RCC 7860 (cell line): ENCODE measurements at places on chromosomes 11 and 22.

DNA sequence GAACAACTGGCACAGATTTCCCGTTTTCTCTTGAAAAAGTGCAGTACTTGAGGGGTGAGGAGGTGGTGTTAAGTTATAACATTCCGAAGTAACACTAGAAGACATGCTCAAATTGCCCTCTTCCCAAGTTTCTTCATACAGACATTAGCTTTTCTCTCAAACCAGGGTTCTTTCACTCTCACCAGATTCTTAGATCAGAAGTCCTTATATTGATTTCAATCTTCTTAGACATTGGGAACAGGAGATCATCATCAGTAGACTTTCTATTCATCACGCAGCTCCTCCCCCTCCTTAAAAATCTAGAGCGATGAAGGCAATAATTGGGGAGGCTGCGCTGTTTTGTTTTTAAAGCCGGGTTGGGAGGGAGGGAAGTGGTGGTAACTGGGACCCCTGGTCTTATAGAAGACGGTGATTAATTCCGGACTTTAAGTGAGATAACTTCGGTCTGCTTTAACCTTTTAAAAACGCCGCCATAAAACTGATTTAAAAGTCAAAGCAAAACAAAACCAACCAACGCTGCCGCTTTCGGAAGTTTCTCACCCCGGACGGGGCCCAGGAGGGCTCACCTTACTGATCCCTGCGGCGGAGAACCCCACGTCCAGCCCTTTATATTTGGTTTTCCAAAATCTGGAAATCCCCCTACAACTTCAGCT is 665 bp downstream of the USP28 start:
- DNase-seq = no peak

DNA sequence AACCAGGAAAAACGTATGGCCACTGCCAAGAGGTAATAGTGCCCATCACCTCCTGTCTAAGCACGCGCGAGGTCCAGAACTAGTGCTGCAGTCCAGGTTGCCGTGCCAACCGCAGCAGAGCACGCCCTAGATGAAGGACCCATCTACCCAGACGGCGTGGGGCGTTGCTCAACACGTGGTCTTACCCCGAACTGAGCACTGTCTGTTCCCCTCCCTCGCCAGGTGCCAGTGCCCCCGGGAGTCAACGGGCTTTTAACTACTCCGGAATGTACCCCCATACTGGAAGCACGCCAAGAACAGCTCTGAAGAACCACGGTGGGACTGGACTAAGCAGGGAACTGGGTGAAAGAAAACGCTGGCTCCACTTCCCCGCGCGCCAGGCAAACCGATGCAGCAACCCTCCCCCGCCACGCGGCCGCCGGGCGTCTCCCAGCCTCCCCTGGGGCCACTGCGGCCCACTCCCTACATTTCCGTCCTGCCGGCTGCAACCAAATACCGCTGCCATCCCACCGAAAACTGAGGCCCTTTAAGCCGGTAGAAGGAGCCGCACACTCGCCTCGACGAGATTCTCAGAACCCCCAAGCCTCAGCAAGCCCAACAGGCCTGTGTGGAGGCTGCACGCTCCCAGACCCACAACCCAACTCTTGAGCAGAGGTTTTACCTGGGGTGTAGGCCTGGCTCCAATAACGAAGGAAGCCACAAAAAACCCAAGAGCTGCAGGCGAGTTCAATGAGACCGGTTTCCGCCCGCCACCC is at the start of gene HSPA8:
HSPA8 (minus strand) TSS at position 734 of the 755 bp plus-strand sequence. CDS start 812 bp downstream, outside the sequence.
- peak; percentile 45 for DNase-seq

GRCh38 chr11:85930879-85931366 is 75.7 kb downstream of the CCDC83 start:
- no peak for DNase-seq

DNA sequence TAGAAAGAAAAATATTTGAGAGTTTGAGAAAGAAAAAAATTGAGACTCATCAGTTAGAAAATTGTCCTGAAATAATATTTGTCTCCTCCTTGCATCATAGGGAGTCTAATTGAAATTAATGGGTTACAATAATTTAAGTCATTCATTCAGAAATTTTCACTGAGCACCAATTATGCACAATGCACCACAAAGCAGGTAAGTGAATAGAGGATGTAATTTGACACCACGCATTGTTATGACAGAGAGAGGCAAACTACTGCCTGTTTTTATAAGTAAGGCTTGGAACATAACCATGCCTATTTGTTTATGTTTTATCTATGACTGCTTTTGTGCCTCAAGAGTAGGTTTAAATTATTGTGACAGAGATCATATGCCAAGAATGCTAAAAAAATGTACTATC is 537.9 kb upstream of the FAT3 start:
- DNase-seq = no peak

GRCh38 chr11:126136507-126136906 is 73.8 kb upstream of the CDON start:
- no peak for DNase-seq

DNA sequence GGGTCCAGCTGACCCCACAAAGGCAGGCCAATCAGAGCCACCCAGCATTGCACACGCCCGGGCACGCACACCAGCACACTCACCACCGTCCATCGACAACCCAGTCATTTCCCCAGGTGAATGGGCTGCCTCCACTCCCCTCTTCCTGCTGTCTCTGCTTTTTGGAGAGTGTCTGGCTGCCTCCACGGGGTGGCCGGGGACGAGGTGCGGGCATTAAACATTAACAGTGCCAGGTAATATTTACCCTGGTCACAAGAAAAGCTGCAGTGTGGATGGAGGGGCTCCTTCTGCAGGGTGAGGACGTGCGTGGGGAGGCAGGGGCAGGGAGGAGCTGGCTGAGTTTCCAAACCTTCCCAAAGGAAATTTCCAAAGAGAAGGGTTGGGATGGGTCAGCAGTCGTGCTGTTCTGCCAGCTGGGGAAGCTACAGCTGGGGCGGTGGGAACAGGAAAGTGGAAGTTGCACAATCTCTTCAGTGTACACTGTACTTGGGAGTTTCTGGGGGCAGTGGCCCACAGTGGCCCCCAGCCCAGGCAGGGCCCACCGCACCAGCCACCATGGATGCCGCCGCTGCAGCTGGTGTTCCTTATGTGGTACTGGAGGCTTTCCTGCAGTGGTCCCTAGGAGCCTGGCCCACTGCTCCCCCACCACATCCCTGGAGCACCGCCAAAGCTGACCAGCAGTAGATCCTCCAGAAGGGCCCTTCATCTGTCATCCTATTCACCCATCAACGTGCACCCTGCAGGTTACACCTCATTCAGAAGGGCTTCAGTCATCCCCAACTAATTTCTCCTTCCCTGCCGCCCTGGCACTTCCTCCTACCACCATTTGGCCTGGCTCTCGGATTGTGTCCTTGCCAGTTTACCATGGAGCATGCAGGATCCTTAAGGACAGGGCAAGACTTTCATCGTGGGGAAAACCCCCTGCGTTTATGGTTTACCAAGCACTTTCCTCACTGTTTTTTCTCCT is at the start of gene FXYD2:
FXYD2 (minus strand) TSS at position 174 of the 967 bp plus-strand sequence; CDS start at position 108, 66 bp downstream.
- DNase-seq = no peak

- DNase-seq = no peak
Observed at GRCh38 chr11:64131683-64132190, 34.2 kb downstream of the MACROD1 start.

GRCh38 chr11:58525037-58525614 is 17.2 kb upstream of the OR5B21 start:
- DNase-seq = no peak

GRCh38 chr22:26377170-26377830 is 51.8 kb upstream of the ASPHD2 start:
- DNase-seq = no peak

DNA sequence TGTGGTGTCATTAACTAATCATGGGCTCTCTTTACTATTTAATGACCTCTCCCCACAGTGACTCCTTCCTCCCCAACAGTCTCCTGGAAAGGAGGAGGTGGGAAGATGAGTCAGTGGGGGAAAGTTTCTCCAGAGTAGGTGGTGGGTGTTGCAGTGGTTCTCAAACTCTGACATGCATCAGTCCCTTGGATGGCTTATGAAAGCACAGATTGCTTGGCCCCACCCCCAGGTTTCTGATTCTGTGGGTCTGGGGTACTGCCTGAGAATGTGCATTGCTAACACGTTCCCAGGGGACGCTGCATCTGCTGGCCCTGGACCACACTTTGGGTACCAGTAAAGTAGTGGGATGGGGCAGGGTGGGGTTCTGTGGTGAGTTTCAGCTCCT is 9.8 kb downstream of the CD82 start:
- DNase-seq = peak; percentile 70

DNA sequence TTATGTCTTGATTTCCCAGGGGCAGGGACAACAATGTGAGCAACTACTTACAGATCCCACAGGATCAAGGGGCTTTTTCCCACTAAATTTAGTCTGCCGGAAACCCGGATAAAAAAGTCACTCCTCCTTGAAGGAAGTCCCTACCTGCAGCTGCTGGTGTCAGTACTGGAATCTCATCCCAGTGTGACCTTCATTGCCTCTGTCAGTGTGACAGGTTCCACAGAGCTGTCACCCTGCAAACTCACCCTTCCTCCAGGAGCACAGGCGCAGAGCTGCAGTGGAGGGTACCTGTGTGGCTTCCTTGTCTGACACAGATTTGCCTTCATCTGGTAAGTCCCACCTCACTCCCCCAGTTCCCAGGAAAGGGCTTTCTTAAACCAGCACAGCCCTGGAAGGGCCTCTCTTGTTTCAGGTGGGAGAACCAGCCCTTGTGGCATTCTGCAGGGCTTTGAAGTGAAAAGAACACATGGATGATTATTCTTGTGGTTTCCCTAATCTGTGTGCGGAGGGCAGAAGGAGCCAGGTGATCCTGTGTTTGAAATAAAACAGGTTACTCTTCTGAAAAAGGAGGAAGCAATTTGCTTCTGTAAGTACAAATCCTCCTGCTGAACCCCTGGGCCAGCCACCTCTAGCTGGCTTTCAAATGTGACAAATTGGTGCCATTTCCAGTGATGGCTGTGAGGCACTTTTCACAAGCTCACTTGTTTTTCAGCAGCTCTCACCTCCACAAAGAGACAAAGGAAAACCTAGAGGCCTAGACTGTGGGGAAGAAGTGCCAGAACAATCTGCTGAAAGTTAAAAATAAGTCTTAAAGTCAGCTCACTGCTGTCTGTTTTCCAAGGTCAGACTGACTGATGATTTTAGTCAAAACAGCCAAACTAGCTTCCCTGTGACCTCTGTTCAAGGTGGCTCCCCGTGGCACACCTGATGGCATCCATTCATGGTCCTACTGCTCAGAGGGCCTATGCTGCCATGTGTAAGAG is 9.2 kb upstream of the PRSS23 start:
- no peak for DNase-seq

DNA sequence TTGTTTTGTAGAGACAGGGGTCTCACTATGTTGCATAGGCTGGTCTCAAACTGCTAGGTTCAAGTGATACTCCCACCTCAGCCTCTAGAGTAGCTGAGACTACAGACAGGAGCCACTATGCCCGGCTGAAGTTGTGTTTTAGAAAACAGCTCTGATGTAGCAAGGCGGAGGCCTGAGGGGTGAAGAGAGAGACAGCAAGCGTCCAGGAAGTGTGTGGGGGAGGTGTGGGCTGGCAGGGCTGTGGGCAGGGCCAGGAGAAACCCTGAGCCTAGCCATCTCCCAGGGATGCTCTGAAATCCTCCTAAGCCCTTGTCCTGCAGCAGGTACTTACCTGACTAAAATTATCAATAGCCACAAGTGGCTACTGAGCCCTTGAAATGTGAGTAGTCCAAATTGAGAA is 16.1 kb upstream of the RPS3 start:
- DNase-seq = no peak

DNA sequence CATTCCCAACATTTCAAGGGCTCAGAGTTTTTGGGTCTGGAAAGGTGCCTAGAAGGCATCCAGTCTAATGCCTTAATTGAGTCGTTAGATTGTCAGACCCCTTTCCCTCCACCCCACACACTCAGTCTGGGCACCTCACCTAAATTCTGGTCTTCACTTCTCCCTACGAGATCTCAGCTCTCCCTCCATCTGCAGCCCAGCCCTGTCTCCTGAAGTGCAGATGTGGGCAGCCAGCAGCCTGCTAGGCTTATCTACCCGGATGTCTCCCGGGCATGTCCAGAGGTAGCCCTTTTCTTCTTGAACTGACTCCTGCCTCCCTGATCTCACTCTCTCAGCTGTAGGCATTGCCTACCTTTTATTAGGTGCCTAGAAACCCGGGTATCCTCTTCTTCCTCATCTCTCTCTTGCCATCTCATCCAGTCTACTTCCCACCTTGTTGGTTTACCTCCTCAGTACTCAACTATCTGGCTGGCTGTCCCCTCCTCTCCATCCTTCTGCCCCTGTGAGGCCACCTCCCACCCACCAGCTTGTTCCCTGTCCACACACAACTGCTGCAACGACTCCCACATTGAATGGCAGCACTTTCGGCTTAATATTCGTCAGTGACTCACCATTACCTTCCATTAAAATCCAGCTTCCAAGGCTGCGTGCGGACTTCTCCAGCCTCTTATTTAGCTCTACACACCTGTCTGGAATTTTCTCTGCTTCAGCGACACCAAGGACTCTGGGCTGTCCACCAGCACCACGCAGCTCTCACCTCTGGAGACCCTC is 6.2 kb downstream of the SEPTIN3 start:
- no peak for DNase-seq

GRCh38 chr11:85945788-85946187 is 90.6 kb downstream of the CCDC83 start:
- DNase-seq = no peak

DNA sequence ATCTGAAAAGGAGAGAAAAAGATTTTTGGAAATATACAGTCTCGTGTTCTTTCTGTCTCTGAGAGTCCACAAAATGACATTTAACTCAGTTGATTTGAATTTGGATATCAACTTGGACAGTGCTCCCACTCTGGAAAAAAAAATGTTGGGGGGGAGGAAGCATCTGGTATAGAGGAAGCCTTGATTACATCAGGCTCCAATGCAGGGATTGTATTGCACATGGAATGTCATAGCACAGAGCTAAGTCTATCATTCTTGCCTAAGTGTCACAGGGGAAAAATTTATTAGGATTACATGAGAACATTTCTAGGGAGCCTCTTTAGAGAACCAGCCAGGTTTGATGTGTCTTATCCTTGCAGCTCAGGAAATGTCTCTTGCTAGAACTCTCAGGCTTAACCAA is 23.0 kb downstream of the MS4A6A start:
- DNase-seq = no peak

DNA sequence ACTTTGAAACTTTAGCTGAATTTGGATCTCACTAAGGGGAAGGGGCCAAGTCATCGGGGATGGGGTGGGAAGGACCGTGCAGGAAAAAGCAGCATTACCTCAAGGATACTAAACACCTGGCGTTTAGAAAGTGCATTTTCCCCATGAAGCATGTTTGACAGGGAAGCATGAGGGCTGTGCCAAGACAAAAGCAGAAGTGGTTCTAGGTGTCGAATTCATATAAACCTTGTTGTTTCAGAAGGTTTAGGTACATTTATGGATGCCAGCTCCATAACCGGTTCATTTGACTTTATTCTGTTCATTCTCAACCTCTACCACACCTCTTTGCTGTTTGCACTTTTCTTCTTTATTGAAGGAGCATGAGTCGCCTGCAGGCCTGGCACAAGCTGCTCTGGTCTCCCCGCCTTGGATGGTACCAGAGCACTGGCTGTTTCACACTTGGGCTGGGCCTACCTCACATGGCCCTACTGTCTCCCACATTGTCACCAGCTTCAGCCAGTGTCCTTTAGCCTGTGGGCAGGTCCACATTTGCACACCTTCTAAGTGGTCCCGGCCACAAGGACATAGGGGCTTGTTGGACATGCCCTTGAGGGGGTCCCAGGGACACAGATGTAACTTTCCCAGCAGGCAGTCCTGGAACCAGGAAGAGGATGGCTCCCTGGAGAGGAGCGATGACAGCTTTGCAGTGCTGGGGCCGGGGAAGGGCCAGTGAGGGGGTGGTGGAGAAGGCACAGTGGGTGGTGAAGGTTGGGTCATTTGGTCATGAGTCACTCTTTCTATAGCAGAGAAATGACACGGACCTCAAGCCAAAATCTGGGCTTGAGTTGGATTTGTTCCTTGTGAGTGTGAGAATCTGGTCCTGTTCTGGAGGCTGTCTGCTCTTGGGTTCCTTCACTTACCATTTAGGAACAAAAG is 3.2 kb upstream of the ST14 start:
- peak; percentile 52 for DNase-seq
